IPS DF 6.9 (cell line): ENCODE measurements at places on chromosomes 13 and 19.

- no peak for DNase-seq
Measured at GRCh38 chr13:39451860-39452301, 151.1 kb downstream of the LHFPL6 start.

DNA sequence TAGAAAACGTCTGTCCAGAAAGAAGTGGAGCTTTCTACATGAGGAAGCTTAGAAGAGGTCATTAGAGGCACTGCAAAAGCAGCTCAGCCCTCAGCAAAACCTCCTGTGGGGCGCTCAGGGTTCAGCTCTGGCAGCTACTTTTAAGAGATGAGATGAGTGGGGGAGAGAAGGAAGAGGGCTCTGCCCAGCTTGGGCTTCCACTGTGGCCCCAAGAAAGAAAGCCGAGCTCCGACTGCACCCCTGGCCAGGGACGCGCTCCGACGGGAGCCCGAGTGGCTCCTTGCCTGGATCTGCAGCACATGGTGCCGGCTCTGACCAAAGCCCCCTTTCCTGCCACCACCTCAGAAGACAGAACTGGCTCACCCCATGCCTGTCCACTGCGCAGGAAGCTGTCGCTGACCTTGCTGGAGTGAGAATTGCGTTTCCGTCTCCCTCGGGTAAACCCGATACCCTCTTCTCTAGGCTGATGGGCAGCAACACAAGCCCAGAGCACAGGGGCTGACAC, 36.4 kb downstream of the NAXD start:
- no peak for DNase-seq

DNA sequence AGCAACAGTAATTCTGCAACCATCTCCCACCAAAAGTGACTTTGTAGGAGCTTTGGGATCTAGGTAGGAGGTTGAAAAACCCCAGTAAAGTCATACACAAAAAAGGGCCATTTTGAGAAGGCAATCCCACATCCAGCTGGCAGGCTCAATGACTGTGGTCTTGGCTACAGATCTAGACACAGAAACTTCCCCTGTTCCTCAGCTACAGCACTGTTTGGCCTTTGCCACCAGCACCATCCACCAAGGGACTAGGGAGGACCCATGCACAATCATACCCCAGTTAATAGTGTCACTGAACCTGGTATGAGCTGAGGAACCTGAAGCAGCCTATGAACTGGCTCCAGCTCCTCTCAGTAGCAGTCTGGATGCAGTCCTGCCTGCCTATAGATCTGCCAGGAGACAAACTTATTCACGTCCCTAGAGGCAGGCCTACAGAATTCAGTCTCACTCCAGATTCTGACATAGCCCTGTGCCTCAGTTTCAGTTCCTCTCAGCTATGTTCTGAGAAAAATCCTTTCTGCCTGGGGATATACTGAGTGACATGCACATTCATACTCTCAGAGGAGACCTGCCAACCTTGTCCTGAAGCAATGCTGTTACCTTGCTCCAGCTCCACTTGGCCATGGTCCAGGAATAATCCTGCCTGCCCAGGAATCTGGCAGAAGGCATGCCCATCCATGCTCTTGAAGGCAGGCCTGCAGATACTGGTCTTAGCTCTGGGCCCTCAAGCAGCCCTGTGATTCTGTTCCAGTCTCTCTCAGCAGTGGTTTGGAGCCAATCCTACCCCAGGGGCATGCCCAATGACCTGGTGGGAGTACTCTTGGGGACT, 2048.3 kb upstream of the PCDH20 start:
- DNase-seq, result no peak

GRCh38 chr13:44051918-44052675, 172.4 kb downstream of the LACC1 start:
- no peak for DNase-seq

DNA sequence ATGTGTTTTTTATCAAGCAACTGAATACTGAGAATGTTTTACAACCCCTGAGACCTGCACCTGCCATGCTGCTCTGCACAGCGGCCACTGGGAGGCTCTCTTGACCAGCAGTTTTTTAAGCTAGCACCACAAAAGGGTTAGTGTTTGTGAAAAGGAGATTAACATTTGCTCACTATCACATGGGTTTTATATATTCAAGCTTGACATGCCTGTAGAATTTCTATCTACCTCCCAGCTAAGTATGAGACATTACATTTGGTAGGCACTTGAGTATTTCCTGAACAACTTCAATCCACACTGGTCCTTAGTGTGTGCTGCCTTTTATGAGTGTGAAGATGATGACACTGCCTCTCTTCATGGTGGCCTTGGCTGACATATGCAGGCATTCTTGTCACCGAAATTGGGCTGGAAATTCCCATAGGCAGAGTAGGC, 1238.9 kb downstream of the UQCRFS1 start:
- no peak for DNase-seq

DNA sequence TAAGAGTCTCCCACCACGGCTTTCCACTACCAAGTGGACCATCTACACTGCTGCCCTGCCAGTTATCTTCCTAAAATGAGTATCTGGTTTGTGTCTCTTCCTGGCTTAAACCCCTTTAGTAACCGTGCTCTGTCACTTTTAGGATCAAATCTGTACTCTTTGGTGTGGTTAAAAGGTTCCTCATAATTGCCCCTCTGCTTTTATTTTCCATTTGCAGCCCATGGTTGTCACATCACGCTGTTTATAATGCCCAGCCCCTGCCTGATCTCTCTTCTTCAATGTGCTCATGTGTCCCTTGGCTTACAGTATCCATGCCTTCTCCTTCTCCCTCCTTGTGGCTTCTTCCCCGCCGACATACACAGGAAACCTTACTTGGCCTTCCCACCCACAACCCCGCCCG, 100.1 kb downstream of the DGKH start:
- no peak for DNase-seq

DNA sequence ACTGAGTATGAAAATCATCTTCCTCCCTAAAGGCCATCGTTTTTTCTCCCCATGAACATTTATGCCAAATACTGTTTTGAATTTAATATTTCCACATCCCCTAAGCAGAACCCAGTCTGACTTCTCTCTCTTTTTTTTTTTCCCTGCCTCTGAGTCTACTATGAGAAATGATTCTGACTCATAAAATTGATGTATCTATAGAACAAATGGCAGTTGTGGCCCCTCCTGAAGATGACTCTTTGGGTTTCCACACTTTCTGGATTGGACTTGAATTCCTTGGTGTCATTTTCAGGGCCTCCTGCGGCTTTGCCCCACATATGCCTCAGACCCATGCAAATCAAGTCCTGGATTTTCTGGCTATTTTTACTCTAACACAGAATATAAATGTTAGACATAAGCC, 22.7 kb upstream of the NAXD start:
- DNase-seq, result no peak

DNA sequence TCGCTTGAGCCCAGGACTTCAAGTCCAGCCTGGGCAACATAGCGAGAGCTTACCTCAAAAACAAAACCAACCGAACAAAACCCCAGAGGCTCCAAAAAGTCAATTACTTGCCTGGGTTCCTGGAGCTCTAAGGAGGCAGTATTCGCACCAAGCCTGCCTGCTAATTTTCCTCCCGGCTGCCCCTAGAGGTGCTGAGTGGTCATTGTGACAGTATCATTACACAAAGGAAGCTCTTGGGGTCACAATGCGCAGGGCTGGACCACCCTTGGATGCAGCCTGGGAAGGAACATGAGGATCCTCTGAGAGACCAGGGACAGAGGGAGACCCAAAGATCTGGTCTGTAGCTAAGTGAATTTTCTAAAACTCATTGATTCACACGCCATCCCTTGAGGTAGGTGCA, 8.5 kb upstream of the PEX11G start:
- no peak for DNase-seq

- DNase-seq, result no peak
Measured at GRCh38 chr13:53197424-53197823, 168.8 kb downstream of the OLFM4 start.

DNA sequence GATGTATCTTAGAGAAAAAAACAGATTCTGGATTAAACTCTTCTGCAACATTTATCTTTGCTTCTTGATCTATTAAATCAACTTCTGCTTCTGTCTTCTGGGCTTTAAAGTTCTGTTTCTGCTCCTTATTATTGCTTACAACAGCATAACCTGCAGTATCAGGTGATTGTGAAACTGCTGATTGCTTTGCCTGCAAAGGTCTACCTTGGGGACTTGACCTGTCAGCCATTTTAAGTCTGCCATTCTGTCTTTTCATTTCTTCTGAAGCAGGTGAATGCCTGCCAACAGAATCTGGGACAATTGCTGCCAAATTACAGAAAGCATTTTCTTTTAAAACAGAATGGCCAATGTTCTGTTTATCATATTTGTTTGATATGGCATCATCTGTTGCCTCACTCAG, 31.1 kb downstream of the TEX30 start:
- no peak for DNase-seq

- DNase-seq, result no peak
Measured at GRCh38 chr13:77026255-77026860, 601 bp downstream of the FBXL3 start.

DNA sequence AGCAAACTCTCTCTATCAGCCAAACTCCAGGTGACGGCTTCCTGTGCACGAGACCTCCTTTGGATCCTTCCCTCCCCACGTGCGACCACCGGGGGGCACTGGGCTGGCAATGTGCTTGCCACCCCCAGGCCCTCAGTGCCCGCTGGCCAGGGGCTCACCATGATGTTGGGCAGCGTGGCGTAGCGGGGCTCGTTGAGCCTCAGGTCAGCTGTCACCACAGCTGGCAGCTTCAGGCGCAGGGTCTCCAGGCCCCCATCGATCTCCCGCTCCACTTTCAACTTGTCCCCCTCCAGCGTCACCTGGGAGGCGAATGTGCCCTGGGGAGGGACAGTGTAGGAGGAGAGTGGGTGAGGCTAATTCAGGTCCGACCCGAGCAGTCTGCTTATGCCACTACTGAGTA, 4.8 kb upstream of the VSIG10L start:
- DNase-seq, result no peak

- no peak for DNase-seq
Measured at GRCh38 chr13:111168107-111168506, 53.0 kb downstream of the ARHGEF7 start.

GRCh38 chr13:77370888-77371287, 44.0 kb upstream of the MYCBP2 start:
- no peak for DNase-seq

DNA sequence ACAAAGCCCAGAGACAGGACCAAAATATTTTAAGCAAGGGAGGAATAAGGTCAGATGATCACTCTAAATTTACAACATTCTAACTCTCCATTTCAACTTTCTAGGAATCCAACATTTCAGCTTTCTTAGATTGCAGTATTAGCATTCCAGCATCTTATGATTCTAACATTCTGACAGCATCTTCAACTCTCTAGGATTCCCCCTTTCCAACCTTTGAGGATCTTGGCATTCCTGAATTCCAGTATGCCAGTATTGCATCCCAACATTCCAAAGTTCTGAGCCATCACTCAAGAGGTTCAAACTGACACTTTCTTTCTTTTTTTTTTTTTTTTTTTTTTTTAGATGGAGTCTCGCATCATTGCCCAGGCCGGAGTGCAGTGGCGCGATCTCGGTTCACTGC, 13.8 kb downstream of the TGFB1 start:
- DNase-seq, result no peak

DNA sequence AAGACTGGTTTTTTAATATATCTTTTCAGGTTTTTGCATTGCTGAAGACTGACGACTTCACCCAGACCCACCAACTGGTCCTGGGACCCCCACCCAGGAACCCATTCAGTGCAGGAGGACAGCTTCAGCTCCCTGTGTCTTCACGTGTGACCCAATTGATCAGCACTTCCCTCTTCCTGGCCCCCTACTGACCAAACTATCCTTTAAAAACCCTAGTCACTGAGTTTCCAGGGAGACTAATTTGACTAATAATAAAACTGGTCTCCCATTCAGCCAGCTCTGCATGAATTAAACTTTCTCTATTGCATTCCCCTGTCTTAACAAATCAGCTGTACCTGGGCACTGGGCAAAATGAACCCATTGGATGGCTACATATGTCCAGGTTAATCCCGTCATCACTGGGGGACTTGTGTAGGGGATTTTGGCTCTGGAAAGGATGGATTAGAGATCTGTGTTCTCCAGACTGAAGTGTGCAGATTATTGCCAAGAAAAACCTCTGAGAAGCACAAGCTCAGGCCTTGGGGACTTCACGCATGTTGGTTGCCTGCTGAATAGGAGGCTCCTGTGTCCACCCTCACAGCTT, 16.3 kb upstream of the PARP4 start:
- DNase-seq, result no peak

GRCh38 chr13:55660851-55661250, 1479.9 kb upstream of the PRR20A start:
- no peak for DNase-seq

DNA sequence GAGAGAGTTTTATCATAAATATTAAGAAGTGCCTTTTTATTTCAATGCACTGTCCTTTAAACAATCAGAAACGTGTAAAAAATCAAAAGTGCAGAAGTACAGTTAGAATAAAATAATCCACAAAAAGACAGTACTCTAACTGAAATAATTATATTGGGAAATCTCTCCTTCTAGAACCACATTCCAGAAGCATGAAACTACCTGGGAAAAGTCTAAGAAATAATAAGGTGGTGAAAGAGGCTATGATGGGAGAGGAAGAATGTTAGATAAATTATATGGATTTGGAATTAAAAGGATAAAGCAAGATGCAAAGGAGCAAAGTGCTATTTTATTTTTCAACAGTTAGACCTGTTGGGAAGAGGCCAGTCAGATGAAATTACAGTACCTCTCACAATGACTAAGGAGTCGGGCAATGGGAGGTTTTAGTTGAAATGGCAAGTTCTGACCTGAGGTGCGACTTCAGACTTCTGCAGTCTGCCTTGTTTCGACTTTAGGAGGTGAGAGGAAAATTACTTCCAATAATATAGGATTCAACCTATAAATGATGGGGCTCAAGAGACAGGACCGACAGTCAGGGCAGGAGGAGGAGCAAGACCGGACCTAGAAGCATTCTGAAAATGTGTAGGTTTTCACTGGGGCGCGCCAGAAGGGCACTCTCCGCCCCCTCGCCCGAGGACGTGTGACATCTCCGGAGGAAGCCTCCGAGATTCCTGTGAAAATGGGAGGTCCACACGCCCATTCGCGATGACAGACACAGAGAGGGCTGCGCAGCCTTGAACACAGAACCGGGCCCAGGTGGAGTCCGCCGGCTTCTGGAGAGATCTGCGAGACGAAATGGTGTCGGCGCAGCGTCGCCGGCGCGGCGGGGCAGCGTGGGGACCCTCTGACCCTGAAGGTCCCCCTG, 717 bp downstream of the SPRYD7 start:
- peak; percentile 22 for DNase-seq

DNA sequence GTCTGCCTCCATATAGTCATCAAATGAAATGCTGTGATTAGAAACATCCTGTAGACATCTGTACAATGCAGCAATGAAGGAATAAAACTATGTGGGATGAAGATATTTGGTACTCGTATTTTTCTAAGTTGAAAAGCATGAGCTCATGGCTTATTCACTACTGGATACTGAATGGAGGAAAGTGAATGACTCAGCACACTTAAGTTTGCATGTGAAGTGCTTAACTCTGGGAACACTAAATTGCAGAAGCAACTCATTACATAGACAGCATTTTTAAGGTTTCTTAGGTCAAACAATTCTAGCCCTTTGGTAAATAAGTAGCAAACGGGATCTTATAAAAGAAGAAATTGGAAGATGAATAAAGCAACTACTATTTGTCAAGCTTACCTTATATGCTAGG, 429.0 kb upstream of the MIR17HG start:
- DNase-seq, result no peak

- DNase-seq, result no peak
Measured at GRCh38 chr13:56718791-56719190, 421.9 kb upstream of the PRR20A start.
